NCI-H2171 (cell line): ENCODE measurements at places on chromosomes 12 and 14.
A peak's percentile ranks its signal among the peaks of the same experiment; 100 is the strongest.

DNA sequence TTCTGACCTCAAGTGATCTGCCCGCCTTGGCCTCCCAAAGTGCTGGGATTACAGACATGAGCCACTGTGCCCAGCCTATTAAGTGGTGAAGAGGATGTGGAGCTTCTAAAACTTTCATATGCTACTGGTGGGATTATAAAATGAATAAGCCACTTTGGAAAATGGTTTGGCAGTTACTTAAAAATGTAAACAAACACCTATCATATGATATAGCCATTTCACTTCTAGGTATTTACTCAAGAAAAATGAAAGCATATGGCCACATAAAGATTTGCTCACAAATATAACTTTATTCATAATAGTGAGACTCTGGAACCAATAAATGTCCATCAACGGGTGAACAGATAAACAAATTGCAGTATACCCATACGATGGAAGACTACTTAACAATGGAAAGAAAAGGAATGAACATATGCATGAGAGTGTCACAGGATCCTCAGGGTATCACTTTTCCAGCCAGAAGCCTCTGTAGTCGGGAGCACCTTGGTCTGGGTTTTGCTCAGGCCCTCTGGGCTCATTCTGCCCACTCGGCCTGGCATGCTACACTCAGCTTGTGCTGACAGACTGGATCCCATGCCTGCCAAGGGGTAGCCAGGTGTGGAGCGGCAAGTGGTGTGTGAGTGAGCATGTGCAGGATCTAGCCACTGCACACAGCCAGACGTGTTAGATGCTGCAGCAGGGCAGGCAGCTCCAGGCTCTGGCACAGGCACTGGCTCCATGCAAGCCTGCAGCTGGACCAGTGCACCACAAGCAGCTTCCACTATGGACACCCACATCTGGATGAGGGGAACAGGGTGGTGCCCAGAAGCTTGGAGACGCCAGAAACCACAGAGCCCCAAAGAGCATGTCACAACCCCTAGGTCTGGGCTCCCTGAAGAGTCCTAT, 213.2 kb upstream of the DIO3 start:
- no peak for DNase-seq

DNA sequence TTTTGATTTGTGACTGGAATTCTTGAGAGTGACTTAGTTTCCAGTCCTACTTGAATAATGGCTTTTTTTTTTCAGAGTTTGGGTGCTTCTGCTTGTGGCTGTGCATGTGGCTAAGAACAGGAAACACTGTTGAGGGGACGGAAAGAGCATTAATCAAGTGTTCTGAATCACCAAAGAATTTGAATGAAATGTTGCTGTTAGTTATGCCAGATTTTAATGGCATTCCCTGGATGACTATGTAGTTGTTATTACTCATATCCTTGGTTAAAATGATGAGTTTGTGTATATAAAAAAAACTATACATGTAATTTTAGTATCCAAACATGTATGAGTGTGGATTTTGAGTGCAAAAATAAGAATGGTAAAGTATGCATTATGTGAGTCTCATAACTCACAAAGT, 347.9 kb downstream of the BCAT1 start:
- DNase-seq: no peak

- DNase-seq: no peak
Measured at GRCh38 chr14:98298481-98299244, 973.3 kb downstream of the BCL11B start.

DNA sequence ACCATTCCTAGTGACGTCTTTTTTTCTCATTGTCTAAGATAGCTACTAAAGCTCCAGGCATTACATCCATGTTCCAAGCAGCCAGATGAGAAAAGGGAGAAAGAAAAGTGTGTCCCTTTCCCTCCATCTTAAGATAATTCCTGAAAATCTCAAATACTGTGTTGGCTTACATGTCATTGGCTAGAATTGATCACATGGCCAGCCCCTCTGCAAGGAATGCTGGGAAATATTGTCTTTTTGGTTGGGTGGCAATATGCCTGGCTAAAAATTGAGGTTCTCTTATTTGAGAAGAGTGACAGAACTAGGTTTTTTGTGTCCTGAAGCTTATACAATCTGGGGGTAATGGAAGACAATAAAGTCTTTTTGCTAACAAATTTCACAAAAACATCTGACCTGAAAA, 264.3 kb downstream of the RPAP3 start:
- no peak for DNase-seq

- DNase-seq: no peak
Measured at GRCh38 chr12:52529417-52529816, 9.2 kb upstream of the KRT5 start.

GRCh38 chr14:104137297-104138097, 890 bp upstream of the KIF26A start:
- peak; percentile 73 for DNase-seq

DNA sequence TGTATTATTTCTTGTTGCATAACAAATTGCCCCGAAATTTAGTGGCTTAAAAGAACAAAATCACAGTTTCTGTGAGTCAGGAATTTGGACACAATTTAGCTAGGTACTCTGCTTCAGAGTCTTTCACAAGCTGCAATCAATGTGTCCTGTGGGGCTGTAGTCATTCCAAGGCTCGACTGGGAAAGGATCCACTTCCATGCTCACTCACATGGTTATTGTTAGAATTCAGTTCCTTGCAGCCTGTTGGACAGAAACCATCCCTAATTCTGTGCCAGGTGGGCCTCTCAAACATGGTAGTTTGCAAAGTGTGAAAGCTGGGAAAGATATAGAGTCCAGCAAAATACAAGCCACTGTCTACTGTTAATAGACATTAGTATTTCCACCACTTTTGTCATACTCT, 59.7 kb upstream of the ARID2 start:
- DNase-seq: no peak

- DNase-seq: peak; percentile 82
Measured at GRCh38 chr14:77123381-77124325, 17.9 kb downstream of the ZDHHC22 start.

GRCh38 chr12:127334912-127335644, 931.9 kb upstream of the TMEM132C start:
- DNase-seq: no peak

GRCh38 chr12:39902821-39903220, 203.1 kb downstream of the SLC2A13 start:
- no peak for DNase-seq

- peak; percentile 78 for DNase-seq
Measured at GRCh38 chr14:93431036-93431670, 414 bp downstream of the UNC79 start.

DNA sequence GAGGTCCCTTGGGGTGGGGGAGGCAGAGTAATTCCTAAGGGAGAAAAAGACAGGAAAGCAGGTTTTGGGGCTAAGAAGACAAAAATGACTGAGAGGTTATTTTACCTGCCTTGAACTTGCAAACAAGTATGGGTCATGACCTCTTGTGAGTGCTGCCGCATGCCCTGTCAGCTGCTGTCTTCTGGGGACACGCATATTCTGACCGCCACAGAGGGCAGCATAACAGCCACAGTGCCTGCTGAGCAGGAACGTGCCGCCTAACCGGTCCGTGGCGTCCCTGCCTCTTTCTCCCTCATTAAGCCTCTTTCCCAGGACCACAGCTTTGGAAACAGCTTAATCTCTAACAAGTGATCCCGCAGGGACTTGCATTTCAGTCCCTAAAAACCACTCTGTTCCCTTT, 51.3 kb upstream of the KCNA1 start:
- DNase-seq: no peak

DNA sequence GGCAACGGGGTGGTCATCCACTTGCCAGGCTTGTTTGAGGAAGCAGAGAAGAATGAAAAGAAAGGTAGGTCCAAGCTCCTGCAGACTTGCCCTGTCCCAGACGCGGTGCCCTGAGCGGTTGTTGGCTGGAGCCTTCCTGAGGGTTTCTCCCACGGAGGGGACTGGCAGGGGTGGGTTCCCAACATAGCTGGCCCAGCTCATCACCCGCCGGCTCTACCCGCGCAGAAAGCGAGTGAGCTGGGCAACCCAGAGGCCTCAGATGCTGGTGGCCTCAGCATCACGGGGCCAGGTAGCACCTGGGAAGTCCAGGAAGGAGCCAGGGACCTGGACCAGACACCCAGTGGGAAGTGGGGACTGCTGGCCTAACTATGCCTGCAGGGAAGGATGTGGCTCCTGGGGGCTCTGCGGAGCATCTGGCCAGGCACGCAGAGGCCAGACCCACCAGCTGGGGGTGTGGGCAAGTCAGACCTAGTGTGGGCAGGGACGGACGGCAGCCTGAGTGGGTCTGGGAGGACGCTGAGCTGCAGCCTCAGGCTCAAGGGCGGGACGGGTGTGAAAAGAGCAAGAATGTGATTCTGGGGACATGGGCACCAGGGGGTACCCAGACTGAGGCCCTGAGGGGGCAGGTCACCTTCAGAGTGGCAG, 14.4 kb upstream of the SIVA1 start:
- no peak for DNase-seq

- no peak for DNase-seq
Measured at GRCh38 chr14:94522115-94522724, 13.0 kb upstream of the SERPINA12 start.

- peak; percentile 41 for DNase-seq
Measured at GRCh38 chr14:67285876-67286452, 44.7 kb downstream of the PALS1 start.

DNA sequence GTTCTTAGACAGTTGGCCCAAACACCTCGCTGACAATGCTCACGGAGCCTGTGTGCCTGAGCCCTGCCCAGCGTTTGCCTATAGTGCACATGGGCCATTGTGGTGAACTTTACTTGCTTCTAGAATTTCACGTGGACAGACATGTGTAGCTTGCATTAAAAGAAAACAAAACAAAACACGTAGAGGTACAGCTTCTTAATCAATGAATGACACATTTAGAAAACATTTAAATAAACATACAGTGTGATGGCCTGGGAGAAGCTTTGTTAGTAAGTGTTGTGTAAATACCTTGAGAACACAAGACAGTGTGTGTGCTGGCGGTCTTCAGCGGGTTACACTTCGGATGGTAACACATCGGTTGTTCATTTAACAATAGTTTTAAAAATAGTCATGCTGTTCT, 38.1 kb downstream of the SMOC1 start:
- no peak for DNase-seq

- no peak for DNase-seq
Measured at GRCh38 chr12:2389079-2389790, 336.4 kb downstream of the CACNA1C start.

- DNase-seq: no peak
Measured at GRCh38 chr14:54803926-54804537, 98.6 kb downstream of the GCH1 start.

DNA sequence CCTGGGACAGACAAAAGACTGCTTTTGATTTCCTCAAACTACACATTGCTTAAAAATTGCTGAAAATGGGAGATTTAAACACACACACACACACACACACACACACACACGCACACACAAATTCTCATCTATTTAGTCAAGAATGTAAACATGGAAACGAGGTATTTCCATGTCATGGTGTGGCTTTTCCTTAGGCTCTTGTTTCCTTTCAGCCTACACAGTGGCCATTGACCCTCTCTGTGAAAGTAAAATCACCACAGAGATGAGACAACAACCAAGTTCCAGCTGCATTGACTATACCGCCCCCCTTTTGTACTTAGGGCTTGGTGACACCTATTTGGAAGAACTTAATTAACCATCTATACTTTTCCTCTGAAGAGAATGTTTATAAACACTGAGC, 41.9 kb downstream of the TTC8 start:
- no peak for DNase-seq
